Naive thymus-derived CD8-positive, alpha-beta T cell (primary cell): ENCODE measurements at places on chromosomes 2 and 18. TPM values are rescaled to one million over a fixed set of nuclear protein-coding genes. Genes with fewer than 3 reads are reported as not detected.

The SCYGR5 gene
- polyA plus RNA-seq: not detected

The HOXD9 gene
- not detected for polyA plus RNA-seq

GRCh38 chr2:85110991-85111560 is 22.1 kb upstream of the TCF7L1 start:
- H3K27me3 ChIP-seq: peaks cover 19% of the 10 kb centered on the region
- no peak for DNase-seq
- no peak overlapping the region for H3K27ac ChIP-seq
- no peak overlapping the region for H3K4me3 ChIP-seq
- H3K4me1 ChIP-seq: no peaks in the 10 kb centered on the region

- no peak overlapping the region for H3K27ac ChIP-seq
- peaks cover 4% of the 10 kb centered on the region for H3K27me3 ChIP-seq
- no peak for DNase-seq
- no peaks in the 10 kb centered on the region for H3K4me1 ChIP-seq
- no peak overlapping the region for H3K4me3 ChIP-seq
Measured at GRCh38 chr2:40371525-40372282, 80.2 kb downstream of the SLC8A1 start.

DNA sequence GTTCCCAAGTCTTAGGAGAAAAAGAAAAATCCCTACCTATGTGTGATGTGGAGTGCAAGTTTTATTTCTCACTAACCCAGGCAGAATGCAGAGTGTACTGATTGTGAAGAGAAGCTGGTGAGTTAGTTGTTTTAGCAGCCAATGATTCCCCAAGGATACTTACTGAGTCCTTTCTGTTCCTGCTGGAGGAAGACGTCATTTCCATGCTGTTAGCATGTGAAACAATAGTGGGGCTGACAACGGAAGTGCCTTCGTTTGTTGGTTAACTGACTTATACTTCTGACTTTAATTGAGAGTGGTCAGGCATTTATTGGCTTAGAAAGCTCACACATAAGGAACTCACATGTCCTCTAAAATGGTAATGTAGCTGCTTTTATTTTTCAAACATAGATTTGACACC is 180.6 kb downstream of the MC4R start:
- no peak overlapping the region for H3K27ac ChIP-seq
- no peaks in the 10 kb centered on the region for H3K27me3 ChIP-seq
- no peaks in the 10 kb centered on the region for H3K4me1 ChIP-seq
- H3K4me3 ChIP-seq: no peak overlapping the region
- DNase-seq: no peak

- H3K36me3 ChIP-seq: no peaks in the 10 kb centered on the region
- H3K4me3 ChIP-seq: no peak overlapping the region
- no peaks in the 10 kb centered on the region for H3K4me1 ChIP-seq
- H3K27me3 ChIP-seq: peaks cover 10% of the 10 kb centered on the region
Measured at GRCh38 chr2:221600388-221600787, 28.3 kb upstream of the EPHA4 start.

GRCh38 chr2:104687147-104687546 is 166.8 kb upstream of the POU3F3 start:
- no peak for DNase-seq
- H3K4me1 ChIP-seq: no peaks in the 10 kb centered on the region
- H3K27me3 ChIP-seq: no peaks in the 10 kb centered on the region
- no peak overlapping the region for H3K27ac ChIP-seq

DNA sequence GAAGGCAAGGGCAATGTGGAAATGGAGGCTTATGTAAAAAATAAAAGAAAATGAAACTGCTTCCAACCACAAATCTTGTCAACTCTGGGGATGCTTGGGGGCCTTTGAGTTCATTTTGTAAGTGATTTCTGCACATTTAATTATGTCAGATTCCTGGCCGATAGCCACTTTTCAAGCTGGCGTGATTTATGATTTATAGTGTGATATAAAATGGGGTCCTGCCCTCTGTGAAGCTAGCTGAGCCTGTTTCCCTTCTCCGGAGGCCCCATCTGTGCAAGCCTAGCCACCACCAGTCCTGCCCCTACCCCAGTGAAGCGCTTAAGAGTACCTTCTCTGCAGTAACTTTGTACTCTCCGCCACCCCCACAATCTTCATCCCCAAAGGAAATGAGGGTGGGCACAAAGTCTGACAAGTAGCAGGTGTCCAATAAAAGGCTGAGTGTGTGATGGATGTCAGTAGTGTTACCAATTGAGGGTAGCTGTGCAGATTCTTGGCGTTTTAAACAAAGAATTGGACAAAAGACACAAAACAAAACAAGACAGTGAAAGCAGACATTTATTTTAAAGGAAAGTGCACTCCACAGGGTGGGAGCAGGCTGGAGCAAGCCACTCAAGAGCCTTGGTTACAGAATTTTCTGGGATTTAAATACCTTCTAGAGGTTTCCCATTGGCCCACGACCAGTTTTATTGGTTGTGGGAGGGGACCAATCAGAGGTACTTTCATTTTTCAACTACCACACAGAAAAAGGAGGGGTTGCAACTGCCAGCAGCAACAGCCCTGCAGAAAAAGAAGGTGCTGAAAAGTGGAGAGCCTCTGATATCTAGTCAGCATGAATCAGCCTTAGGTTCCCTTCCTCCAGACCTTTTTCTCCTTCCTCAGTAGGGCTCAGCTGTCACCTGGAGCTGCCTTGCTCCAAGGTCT is 39.0 kb upstream of the SIX3 start:
- no peak overlapping the region for H3K27ac ChIP-seq
- peaks cover 14% of the 10 kb centered on the region for H3K27me3 ChIP-seq
- H3K4me1 ChIP-seq: no peaks in the 10 kb centered on the region
- peaks cover 5% of the 10 kb centered on the region for H3K36me3 ChIP-seq
- no peak overlapping the region for H3K4me3 ChIP-seq
- DNase-seq: no peak

GRCh38 chr18:74529378-74529777 is 4.9 kb upstream of the CNDP1 start:
- H3K36me3 ChIP-seq: no peaks in the 10 kb centered on the region
- peaks cover 15% of the 10 kb centered on the region for H3K27me3 ChIP-seq
- H3K4me1 ChIP-seq: no peaks in the 10 kb centered on the region
- no peak overlapping the region for H3K4me3 ChIP-seq

DNA sequence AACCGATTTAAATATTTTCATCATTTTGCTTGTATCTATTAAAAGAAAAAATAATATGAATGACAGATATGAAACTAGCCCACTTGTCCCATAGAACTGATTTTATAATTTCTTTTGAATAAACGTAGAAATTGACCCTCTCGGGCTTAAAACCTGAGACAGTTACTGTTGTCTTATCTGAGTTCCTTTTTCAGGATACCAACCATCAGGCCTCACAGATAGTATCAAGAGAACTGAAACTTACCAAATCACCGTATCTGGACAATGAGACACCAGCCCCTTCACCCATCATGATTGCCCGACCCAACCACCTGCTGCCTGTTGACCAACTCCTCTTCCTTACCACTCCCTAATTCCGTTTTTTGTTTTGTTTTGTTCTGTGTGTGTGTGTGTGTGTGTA is 53.7 kb downstream of the LCLAT1 start:
- H3K4me1 ChIP-seq: peaks cover 31% of the 10 kb centered on the region
- no peaks in the 10 kb centered on the region for H3K27me3 ChIP-seq
- peaks cover 42% of the 10 kb centered on the region for H3K36me3 ChIP-seq
- H3K4me3 ChIP-seq: no peak overlapping the region
- DNase-seq: no peak

DNA sequence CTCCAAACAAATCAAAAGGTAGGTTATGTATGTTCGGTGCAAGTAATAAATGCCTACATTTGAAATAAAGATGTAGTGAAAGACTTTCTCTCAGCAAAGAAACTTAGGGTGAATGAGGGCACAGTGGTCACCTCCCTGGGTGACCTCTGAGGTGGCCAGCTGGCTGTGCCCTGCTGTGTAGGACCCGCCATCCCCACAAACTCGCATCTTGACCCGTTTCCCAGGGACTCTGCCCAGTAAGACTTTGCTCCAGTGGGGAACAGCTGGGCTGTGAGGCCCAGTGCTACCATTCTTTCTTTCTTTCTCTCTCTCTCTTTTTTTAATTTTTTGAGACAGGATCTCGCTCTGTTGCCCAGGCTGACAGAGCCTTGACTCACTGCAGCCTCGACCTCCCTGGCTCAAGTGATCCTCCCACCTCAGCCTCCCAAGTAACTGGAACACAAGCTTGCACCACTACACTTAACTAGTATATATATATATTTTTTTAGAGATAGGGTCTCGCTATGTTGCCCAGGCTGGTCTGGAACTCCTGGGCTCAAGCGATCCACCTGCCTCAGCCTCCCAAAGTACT is 8.2 kb upstream of the GAREM2 start:
- no peak overlapping the region for H3K27ac ChIP-seq
- no peaks in the 10 kb centered on the region for H3K36me3 ChIP-seq
- peaks cover 5% of the 10 kb centered on the region for H3K27me3 ChIP-seq
- H3K4me3 ChIP-seq: no peak overlapping the region

- H3K4me1 ChIP-seq: no peaks in the 10 kb centered on the region
- DNase-seq: no peak
- H3K27me3 ChIP-seq: no peaks in the 10 kb centered on the region
- H3K27ac ChIP-seq: no peak overlapping the region
Measured at GRCh38 chr2:14712111-14712510, 79.6 kb downstream of the LRATD1 start.

GRCh38 chr2:79660557-79660956 is 147.7 kb downstream of the CTNNA2 start:
- no peaks in the 10 kb centered on the region for H3K4me1 ChIP-seq
- H3K4me3 ChIP-seq: no peak overlapping the region
- no peak overlapping the region for H3K27ac ChIP-seq
- no peaks in the 10 kb centered on the region for H3K36me3 ChIP-seq
